ENCODE measurements at places on chromosomes 5 and 9.

DNA sequence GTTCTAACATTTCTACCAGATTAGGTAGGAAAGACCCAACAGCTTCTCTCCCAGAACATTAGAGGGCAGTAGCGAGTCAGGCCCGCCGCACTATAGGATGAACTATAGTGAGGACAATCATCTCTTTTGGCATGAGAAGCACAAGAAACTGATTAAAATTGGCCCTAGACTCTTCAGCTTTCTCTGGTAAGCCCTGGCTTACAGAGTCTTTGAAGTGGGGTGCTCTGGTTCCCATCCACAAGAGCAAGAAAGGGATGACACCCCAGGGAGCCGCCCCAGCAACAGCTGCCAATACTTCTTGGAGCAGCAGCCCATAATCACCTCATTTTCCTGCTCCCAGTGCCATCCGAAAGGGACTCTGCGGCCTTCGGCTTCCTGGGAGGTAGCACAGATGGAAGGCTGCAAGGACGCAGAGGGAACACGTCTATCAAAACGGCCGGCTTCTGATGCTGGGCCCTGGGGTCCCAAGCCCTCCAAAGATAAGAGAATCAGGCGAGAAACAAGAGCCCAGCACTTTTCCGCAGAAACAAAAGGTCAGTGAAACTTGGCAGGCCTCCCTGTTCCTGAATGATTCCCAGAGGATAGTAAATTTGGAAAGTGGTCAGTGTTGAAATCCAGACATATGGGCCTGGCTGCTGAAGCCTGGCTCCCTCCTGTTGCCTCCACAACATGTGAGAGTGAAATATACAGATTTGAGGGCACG lies 69.3 kb downstream of the HSD17B3 start:
- no peak for DNase-seq

GRCh38 chr5:100479079-100479688 lies 56.0 kb upstream of the FAM174A start:
- DNase-seq, result no peak

GRCh38 chr9:12716823-12717600 lies 23.8 kb downstream of the TYRP1 start:
- DNase-seq, result no peak

DNA sequence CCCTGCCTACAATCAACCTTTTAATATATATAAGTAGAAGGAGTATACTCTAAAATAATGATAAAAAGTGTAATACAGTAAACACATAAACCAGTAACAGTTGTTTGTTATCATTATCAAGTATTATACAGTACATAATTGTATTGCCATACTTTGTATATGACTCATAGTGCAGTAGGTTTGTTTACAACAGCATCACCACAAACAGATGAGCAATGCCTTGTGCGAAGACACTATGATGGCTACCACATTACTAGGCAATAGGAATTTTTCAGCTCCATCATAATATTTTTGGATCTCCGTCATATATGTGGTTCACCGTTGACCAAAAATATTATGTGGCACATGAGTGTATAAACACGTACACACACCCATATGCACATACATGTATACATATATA lies 69.7 kb upstream of the APC start:
- no peak for DNase-seq

DNA sequence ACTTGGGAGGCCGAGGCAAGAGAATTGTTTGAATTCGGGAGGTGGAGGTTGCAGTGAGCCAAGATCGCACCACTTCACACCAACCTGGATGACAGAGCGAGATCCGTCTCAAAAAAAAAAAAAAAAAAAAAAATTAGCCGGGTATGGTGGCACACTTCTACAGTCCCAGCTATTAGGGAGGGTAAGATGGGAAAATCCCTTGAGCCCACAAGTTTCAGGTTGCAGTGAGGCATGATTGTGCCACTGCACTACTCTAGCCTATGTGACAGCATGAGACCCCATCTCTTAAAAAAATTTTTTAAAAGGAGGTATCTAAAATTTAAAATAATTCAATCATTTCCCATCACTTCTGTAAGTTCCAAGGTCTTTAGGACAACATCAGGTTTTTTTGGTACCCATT lies 26.0 kb downstream of the PSIP1 start:
- no peak for DNase-seq

DNA sequence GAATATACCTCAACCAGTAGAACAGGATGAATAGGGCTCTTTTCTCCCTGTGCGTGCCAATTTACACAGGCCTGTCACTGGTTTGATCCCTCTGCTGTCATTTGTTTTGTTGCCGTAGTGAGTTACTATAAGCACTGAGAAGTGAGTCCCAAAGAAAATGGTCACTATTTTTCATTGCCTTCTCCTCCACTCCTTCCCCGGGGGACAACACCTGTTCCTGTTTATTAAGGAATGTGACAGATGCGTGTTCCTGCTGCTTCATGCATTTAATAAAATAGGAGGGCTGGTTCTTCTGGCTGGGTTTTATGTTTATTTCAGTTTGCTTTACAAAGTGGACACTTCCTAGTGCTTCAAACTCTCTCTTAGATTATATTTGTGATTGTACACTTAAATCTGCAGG lies 6.4 kb downstream of the THBS4 start:
- no peak for DNase-seq

GRCh38 chr5:137751869-137752491 lies 2.2 kb downstream of the HNRNPA0 start:
- DNase-seq, result no peak

GRCh38 chr9:33190021-33190705 lies 23.0 kb upstream of the B4GALT1 start:
- DNase-seq, result no peak
